ENCODE measurements at places on chromosomes 7 and 10.

DNA sequence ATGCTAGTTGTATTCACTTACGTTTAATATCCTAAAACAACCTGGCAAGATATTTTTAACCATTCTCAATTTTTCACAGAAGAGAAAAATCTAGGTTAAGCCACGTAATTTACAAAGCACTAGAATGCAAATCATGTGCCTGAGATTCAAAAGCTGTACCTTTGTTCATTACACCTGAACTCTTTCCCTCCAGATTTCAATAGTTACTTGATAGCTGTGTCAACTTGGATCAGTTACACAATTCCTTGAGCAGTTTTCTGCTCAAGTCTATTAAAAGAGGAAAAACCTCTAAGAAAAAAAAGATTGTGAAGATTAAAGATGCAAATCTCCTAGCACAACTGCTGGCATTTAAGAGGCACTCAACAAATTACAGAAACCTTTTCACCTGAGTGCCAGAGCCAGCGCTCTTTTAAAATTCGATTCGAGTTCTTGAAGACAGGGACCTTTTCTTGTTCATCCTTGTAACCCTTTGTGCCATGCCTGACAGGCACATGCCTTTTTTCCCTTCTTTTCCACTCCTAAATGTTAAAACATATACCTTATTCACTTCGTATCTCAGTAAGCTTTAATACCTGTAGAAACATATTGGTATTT is 886 bp downstream of the NSUN6 start:
- DNase-seq, result no peak

GRCh38 chr7:157003756-157004520 is 6.5 kb downstream of the MNX1 start:
- DNase-seq, result peak; percentile 12

DNA sequence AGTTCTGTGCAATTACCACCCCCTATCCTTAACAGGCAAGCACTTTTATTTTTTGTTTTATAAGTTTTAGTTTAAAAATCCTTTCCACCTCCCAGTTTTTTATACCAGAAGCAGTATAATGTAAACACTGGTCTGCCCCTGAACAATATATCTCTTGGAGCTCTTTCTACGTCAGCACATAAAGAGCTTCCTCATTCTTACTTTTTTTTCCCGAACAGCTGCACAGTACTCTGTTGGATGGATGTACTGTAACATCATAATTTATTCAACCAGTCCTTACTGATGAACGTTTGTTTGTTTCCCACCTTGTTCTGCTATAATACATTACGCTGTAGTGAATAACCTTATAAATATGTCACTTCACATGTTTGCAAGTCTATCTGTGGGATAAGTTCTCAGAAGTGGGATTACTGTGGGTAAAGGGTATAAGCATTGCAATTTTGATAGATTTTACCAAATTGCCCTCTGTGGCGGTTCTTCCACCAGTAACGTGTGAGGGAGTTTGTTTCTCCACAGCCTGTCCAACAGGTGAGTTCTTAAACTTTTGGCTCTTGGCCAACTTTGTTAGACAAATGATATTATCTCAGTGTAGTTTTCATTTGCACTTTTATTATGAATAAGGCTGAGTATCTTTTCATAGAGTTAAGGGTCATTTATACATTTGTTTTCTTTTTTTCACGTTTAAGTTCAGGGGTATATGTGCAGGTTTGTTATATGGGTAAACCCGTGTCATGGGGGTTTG is 32.8 kb downstream of the ADRA2A start:
- no peak for DNase-seq

- no peak for DNase-seq
Measured at GRCh38 chr10:25828475-25828874, 105.6 kb upstream of the MYO3A start.

- DNase-seq, result no peak
Measured at GRCh38 chr7:27175626-27176523, 1.8 kb upstream of the HOXA10 start.

DNA sequence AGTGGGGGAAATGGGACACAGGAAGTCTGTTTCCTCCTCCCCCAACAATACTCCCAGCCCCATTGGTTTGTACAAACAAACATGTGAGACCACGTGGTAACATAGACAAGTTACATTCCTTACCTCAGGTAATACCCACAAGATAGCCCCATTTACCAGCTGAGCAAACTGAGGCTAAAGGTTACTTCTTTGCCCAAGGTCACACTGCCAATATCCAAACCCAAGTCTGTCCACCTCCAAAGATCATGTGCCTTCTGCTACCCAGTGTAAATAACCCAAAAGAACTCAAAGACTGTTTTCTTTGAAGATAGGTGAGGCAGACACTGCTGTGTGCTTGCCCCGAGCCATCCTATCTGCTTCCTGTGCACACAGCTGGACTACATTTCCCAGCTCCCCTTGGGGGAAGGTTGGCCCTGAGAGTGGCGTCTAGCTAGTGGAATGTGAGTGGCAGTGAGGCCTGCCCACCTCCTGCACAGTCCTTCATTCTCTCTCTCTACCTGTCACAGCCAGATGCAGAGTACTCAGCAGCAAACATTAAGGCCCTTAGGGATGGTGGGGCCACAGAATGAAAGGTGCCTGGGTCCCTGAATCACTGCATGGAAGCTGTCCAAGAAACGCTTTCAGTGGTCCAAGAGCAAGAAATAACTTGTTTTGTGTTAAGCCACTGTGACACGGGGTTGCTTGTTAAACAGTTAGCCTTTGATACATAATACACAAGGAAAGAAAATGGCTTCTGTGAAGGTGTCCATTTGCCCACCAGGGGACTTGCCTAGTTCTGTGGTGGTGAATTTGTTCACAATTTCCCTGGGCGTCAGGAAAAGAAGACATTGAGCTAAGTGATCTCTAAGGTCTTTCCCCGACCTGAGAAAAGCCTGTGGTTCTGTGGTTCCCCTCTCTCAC is 257.7 kb upstream of the NFE2L3 start:
- no peak for DNase-seq

- peak; percentile 55 for DNase-seq
Measured at GRCh38 chr7:83162402-83163256, at the start of gene PCLO. Gene PCLO (minus strand): TSS chr7:83162884. CDS start chr7:83162592, 292 bp downstream.

DNA sequence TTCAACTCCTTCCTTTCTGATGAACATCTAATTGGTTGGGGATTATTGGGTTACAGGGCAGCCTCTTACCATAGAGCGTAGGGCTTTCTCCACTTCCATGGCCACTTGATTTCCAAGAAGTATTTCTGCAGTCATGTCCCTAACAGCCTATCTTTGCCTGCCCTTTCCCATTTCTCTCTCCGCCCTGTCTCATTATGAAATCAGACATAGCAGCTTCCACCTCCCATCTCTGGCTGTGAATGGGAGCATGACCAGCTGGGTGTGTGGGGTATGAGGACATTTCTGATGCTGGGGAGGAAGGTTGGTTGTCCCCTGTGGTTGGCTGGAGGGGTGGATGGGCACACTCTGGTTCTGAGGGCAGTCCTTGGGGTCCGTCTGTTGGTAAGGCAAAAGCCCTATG is 41.2 kb downstream of the ADCYAP1R1 start:
- DNase-seq, result no peak

DNA sequence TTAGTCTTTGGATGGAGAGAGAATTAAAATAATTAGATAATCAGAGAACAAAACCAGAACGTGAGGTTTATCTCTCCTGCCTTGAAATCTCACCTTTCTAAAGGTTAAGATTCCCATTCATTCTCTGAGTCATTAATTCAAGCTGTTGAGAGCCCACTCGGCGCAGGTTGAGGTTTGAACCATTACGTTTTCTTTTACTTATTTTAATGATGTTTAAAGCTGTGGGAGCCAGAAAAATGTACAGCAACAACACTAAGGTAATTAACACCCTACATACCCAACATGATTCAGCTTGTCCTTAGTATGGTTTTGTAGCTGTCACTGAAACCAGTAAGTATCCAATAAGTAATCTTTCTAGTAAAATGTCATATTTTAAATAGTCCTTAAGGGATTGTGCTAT is 153.0 kb upstream of the ANK3 start:
- DNase-seq, result no peak

DNA sequence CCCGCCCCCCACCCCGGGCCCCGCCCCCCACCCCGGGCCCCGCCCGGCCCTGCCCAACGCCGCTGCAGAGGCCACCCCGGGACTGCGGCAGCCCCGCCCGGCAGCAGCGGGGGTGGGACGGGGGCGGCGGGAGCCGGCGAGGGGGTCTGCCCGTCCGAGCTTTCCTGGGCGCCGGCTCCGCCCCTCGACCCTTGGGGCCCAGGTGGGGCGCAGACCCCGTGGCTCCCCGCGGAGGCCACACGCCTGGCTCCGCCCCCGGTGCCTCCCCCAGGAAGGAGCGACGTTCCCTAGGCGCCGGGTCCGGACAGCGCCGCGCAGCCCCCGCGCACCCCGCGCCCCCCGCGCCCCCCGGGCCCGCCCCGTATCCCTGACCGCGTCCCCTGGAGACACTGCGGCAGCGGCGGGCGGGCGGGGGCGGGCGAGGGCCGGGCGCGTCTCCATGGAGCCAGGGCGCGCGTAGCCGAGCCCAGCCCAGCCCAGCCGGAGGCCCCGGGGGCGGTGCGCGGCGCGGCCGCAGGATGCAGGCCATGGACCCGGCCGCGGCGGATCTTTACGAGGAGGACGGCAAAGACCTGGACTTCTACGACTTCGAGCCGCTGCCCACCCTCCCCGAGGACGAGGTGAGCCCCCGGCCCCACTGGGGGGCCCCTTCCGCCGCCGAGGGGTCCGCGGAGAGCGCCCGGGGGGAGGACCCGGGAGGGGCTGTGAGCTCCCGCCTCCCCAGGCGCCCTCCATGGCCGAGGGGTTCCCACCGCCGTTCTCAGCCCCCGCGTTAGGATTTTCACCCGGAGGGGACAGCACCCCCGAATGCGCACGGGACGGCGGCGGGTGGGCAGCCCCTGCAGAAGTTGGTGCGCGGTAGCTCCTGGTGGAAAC is at the start of gene KNDC1:
TSS of gene KNDC1 (plus strand) at position 270 of the 876 bp plus-strand sequence. CDS start at position 519, 249 bp downstream.
- DNase-seq, result no peak

DNA sequence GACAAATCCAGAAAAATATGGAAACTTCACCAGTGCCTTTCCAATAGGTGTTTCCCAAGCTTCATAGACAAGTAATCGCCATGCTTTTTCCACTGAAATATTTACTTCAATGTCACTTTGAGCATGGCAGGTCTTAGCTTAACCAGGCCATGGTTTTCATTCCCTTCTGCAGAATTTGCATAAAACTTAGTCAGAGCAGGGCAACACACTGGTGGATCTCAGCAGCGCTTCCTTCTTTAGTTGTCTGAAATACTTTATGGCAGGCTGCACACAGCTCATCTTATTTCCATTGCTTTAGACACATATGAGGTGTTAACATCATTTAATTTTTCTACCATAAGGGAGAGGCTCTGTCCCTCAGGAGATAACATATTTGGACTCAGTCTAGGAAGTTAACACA is 102.9 kb upstream of the AHR start:
- DNase-seq, result no peak
